ENCODE measurements at places on chromosomes 16 and 17. TPM values are rescaled to one million over a fixed set of nuclear protein-coding genes. Genes with fewer than 3 reads are reported as not detected.

C17orf78 gene
- not detected for total RNA-seq

FKBP10 gene
- 267 TPM for total RNA-seq

DNA sequence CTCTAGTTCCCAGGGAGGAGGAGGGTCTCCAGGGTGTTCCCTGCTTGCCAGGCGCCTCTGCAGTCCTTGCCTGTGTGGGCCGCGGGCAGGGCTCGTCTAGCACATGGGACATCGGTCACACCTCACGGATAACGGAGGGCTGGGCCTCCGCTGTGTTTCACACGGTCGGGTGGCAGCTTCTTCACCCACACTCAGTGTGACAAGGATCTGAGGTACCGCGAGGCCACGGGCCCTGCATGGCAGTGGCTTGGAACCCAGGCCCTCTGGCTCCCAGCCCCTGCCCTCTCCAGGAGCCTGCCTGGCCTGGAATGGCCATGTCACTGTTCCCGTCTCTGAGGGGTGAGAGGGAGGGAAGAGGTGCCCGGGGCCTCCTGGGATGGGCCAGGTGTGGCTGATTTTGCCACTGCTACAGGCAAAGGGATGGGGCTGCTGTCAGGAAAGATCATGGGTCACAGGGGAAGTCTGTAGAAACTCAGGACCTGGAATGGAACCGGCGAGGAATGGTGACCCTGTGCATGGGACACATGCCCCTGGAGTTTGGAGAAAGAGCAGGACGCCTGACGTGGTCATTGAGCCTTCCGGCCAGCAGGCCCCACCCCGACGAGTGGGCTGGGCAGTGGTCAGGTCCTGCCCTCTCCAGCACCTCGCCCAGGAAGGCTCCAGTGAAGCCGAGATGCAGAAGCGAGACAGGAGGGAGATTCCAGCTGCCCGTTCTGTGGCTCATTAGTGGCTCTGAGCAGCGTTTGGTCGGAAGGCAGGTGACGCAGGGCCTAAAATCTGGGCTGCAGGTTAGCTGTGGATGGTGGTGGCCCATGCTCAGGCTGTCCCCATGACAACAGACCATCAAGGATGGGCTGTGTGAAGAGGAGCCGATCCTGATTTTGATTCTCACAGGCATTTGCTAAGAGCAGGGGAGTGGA is 76.5 kb upstream of the GSE1 start:
- no peak for DNase-seq

DNA sequence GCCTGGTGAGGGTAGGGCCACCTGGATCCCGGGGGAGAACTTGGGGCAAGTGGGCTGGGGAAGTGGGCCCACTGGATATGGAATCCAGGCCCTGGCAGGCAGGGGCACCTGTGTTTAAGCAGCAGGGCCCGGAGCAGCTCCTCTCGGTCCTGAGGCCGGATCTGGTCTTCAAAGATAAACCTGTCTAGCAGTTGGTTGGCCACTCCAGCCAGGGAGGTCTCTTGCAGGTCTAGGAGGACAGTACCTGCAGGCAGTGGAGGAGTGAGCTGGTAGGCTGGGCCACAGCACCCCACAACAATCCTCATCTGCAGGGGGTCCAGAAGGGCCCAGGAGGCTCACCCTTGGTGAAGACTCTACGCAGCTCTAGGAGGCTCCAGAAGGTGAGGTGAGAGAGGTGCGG is 7.6 kb downstream of the SLC4A1 start:
- no peak for DNase-seq

- DNase-seq = no peak
Observed at GRCh38 chr17:48571024-48571818, 6.9 kb downstream of the HOXB4 start.

DNA sequence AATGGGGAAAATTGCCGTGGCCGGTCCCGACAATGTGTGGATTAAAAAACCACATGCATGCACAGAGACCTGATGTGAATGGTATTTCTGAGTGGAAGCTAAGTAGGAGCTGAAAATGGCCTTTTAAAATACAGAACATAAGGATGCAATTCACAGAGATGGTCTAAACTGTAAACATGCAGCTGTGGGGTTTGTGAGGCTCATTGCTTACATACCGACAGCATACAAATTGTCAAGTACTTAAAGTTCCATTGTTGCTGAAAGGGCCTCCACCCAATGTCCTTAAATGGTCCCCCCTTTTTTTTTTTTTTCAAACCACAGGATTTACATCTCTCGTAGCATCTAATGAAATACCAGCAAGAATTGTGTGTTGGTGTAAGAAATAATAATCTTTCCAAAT is 523.2 kb downstream of the MAF start:
- DNase-seq = no peak

DNA sequence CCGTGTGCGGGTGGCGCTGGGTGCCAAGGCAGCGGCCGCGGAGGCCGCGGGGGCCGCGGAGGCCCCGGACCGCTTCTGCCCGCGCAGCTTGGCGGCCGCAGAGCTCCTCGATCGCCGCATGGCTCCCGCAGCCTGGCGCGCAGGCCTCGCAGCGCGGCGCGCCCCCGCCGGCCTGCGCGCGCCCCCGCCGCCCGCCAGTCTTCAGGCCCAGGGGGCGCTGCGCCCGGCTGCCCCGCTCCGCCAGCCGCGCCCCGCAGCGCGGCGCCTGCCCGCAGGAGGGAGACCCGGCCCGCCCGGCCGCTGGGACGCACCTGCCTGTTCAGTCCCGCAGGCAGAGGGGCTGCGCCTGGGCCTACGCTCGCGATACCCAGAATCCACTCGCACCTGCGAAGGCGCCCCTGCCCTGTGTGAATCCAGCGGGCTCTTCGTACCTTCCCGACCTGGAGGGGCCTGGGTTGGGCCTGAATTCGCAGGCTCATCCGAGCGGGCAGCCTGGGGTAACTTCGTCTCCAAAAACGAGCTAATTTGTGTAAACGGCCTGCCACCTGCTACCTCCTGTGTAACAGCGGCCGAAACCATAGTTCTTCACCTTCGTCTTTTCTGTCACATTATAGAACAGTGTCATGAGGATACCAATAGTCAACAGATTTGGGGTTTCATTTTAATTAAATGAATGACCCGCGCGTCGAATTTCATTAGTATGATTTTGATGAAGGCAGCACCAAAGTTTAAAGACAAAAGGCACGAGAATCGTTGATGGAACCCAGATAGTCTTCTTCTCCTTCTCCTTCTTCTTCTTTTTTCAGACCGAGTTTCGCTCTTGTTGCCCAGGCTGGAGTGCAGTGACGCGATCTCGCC is at the start of gene CENPV:
Gene CENPV (minus strand): TSS at position 153 of the 858 bp plus-strand sequence. CDS start 33 bp downstream, at position 120.
- DNase-seq = peak; percentile 37

DNA sequence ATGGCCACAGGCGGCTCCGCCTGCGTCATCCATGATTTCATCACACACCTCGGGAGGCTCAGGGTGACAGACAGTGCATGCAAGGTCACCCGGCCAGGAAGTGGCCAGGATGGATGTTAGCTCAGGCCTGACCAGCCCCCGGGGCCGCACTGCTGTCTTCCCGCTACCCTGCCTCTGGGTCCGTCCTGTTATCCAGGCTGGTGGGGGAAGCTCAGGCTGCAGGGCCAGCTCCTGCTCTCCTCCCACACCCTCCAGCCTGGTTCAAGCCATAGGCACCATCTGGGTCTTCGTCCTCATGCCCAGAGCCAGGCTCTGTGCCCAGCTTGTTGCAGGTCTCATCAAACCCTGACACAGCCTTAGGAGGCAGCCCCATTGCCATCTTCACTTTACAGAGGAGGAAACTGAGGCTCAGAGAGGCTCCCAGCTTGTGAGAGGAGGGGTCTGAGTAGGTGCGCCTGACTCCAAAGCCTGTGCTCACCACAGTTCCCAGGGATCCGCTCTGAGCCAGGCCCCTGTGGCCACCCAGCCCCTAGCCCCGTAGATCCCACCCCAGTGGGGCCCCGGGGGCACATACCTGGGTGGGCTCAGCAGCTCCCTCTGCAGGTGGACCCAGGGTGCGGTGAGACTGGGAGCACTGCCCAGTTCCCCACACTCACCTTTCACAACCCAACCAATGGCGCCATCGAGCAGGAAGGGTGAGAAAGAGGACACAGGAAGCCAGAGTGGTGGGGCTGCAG is 412 bp upstream of the ADGRG3 start:
- peak; percentile 86 for DNase-seq

- no peak for DNase-seq
Observed at GRCh38 chr17:32806646-32807045, 70.3 kb downstream of the MYO1D start.

- no peak for DNase-seq
Observed at GRCh38 chr16:52089476-52089875, 457.5 kb downstream of the TOX3 start.

- no peak for DNase-seq
Observed at GRCh38 chr16:25270577-25270976, 12.9 kb upstream of the ZKSCAN2 start.

DNA sequence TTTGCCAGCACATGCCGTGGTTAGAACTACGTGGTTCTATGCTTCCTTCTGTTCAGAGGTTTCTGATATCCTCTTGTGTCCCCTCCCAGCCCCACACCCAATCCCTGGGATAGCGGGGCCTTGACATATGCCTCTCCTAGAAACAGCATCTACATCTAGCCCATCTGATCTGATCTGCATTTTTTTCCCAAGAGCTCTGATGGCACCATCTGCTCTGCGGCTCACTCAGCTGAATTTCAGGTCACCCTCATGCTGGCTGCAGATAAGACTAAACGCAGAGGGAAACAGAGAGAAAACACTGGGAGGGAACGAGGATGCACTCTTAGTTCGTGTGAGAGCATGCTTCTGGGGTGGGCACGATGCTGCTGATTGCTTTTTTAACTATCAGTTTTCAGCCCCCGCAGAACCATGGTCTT is 10.7 kb downstream of the WIPI1 start:
- no peak for DNase-seq

Data from NCI-H460 (cell line).